ENCODE measurements at places on chromosomes 12 and 14.

- DNase-seq, result no peak
Observed at GRCh38 chr12:123187637-123188036, 36.7 kb upstream of the PITPNM2 start.

- peak; percentile 43 for DNase-seq
Observed at GRCh38 chr14:32259368-32260013, 56.4 kb upstream of the RNU6-8 start.

DNA sequence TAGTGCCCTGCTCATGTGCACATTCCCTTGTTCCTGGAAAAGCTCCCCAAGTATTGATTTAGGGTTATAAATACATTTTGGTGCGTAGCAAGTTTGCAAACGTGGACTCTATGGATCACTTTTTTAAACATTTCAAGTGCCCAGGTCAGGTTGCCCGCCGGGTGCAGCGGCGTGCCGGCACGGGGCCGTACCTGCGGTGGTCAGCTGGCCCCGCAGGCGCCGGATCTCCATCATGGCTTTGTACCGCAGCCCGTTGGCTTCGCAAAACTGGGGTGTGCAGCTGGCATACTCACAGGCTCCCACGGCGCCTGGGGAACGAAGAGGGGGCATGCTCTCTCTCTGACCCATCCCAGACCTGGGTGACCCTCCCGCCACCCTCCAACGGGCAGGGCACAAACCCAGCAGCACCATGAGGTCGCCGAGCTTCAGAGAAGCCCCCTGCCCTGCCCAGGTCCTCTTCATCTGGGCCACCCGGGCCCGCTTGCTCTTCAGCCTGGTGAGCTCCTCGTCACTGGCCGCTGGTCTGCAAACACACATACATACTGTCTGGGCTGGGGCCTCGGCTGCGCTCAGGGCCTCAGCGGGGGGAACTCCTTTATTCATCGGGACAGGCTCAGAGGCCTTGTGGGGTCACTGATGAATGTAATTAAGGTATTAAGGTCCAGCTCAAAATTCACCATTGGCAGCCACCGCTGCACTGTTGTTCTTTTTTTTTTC, 35.1 kb downstream of the DHX37 start:
- no peak for DNase-seq

DNA sequence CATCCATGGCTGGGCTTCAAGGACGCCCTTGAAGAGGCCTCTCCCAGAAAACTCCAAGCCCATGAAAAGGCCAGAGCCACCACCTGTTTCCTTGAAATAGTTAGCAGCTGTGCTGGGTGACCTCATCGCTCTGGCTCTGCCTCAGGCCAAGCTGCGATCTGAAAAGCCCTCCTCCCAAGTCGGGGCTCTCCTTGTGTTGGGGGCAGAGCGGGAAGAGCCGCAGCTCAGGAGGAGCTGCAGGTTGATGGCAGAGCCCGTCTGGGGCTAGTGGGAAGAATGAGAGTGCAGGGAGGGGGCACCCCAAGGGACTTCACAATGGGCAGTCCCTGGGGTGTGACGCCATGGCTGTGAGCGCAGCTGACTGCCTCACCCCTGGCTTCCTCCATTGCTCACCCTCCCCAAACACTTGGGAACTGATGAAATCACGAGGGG, 50.0 kb upstream of the STON2 start:
- no peak for DNase-seq

GRCh38 chr12:61667676-61668075, 592.5 kb upstream of the USP15 start:
- DNase-seq, result no peak

- no peak for DNase-seq
Observed at GRCh38 chr14:77224212-77224611, 42.6 kb downstream of the TMEM63C start.

- DNase-seq, result no peak
Observed at GRCh38 chr12:102793921-102794320, 123.1 kb downstream of the PAH start.

GRCh38 chr12:32773691-32774090, 18.0 kb upstream of the YARS2 start:
- DNase-seq, result no peak

DNA sequence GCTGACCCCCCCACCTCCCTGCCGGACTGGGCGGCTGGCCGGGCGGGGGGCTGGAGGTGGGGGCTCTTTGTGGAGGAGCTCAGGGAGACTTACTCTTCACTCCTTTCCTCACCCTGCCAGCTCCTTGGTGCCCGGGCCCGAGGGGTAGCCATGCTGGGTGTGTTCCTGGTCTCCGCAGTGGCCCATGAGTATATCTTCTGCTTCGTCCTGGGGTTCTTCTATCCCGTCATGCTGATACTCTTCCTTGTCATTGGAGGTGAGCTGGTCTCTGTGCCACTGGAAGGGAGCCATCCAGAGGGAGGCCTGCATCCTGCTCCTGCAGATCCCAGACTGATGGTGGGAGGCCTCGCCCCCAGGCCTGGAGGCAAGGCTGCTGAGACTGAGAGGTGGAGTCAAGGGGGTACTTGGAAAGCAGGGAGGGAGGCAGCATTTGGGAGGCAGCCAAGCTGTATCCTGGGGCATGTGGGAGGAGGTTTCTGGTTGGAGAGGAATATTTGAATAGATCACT, 19.7 kb downstream of the SOAT2 start:
- no peak for DNase-seq

- DNase-seq, result no peak
Observed at GRCh38 chr14:60859525-60859924, 121.4 kb downstream of the TRMT5 start.

DNA sequence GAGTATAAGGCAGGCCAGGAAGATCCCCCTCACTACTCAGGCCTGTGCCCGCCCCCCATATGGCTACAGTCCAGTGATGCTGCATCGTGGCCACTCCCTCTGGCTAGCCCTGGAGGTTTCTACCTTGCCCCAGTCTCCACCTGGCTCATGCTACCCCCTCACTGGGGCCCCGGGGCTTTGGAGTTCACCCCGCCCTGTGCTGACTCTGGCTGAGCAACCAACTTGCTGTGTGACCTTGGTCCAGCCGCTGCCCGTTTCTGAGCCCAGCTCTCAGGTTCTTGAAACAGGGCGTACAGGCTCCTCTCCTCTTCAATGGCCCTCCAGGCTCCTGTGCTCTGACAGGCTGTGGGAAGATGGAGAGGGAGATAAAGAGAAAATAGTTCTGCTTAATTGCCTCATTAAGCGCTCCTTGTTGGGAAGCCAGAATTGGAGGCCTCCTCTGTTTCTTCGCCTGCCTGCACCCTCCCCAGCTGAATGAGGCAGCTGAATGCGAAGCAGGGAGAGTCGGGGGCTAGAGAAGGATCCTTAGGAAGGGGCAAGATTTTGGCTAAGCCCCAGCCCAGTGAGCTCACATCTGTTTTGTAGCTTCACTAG, 138.2 kb upstream of the NCOR2 start:
- DNase-seq, result no peak

- no peak for DNase-seq
Observed at GRCh38 chr12:57448669-57449068, 6.4 kb upstream of the INHBE start.

GRCh38 chr12:123085730-123086487, 65.0 kb downstream of the PITPNM2 start:
- DNase-seq, result no peak

DNA sequence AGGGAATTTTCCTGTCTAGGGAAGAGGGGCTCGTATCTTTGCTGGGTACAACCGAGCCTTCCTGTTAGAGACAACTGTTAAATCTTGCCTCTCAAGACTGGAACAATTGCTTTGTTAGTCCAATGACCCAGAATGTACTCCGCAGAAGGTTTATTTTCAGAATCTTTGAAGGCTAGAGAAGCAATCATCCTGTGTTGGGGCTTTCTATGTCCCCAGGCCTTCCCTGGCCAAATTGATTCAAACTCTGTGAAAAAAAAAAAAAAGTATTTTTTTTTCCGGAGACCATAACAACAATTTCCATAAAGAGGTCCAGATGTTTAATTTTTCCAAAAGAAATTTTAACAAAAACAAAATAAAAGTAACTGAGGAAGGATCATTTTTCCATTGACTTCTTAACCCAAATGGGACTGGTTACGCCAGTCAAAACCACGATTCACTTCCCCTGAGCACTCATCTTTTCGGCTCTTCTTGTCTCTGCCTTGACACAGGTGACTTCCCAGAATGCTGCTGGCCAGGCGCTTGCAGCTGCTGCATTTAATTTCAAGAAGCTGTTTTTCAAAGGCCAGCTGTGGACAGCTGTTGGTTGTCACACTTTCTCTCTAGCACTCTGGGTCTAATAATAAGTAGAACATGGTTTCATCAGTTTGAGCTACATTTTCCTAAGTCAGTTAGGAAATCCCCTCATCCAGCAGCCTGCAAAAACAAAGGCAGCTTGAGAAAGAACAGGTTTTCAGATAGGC, 81.6 kb upstream of the MANSC4 start:
- peak; percentile 61 for DNase-seq

DNA sequence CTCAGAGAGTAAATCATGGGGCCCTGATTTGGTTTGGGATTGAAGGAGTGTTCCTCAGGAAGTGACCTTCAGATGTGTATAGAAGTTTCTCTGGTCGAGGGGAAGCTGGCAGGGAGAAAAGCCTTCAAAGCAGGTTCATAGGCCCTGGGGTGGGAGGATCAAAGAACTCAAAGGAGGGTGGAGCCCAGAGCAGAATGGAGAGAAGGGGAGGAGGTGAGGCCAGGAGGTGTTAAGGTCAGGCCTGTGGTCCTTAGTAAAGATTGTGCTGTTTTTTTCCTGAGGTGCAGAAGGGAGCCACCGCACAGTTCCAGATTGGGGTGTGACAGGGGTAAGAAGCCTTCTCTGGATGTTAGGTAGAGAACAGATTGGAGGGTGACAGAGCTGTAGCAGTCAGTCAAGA, 9.7 kb upstream of the CFAP251 start:
- no peak for DNase-seq

GRCh38 chr12:51219322-51219721, 1.5 kb upstream of the POU6F1 start:
- DNase-seq, result no peak

DNA sequence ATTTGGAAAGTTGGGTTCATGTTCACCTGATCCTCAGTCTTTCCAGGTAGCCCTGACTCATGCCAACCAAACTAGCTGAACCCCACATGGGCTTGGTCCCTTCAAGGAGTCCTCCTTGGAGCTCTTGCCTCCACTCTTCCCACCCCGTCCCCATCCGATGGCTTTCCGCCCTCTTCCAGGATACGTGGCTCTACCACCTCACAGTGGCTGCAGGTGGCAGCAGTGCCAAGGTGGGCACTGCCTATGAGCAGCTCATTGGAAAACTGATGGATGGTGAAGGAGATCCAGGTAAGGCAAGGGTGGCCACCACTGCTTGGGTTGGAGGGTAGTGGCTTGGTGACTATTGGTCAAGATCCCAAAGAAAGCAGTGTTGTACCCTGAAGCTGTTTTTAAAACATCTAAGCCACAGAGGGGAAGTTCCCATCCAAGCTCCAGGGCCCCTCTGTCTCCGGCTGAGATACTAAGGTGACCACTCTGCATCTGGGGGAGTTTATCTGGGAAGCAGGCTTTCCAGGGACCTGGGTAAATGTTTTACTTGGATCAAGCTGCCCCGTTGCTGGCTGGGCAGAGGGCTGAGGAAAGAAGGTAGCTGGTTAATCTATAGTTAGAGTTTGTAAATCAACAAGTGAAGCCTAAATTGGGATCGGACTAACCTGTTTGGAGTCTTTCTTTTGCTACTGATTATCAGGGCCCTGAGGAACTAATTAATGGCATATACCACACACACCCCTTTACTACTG, 23.7 kb downstream of the PIGH start:
- no peak for DNase-seq

- no peak for DNase-seq
Observed at GRCh38 chr12:60070552-60070951, 474.7 kb downstream of the SLC16A7 start.

GRCh38 chr12:21551841-21552465, 25.9 kb downstream of the SPX start:
- DNase-seq, result no peak

GRCh38 chr12:27554421-27555186, 30.6 kb downstream of the PPFIBP1 start:
- no peak for DNase-seq

- DNase-seq, result no peak
Observed at GRCh38 chr12:62847709-62848108, 87.2 kb downstream of the PPM1H start.

DNA sequence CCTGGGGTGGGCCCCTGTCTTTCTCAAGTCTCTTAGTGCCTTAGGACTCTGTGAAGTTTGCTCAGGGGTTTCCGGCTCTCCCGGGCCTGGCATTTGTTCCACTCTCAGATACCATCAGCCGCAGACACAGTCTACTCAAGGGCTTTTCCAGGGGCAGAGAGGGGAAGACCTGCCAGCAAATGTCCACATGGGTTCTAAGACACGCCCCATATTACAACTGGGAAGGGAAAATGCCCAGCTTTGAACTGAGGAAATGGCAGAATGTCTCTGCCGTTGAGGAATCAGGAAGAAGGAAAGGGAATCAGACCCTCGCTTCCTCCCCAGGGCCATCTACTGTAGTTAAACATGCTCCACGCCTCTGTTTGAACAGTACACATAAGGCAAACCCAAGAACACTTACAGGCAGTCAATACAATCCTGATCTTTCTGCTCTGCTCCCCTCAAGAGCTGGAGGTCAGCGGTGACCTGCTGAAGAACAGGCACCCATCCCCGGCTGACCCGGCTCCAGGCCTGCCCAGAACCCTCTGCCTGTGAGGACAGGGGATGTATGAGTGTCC, 7.9 kb downstream of the CCDC85C start:
- no peak for DNase-seq

- no peak for DNase-seq
Observed at GRCh38 chr12:106149096-106149784, 10.5 kb upstream of the NUAK1 start.

GRCh38 chr12:93200291-93200917, 177.3 kb upstream of the NUDT4 start:
- DNase-seq, result peak; percentile 8

DNA sequence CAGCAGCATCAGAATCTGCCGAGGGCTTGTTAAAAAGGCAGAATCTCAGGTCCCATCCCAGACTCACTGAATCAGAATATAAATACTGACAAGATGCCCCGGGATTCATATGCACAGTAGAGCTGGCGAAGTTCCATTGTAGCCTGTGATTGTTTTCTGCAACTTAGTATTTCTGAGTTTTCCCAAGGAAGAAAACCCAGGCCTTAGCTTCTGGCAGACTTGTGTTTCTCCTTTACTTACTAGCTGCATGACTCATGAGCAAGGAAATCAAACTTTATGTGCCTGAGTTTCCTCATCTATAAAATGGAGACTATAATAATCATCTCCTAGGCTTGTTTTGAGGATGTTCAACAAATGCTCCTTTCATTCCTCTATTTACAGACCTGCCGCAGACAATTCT, 278.5 kb upstream of the PLEKHG7 start:
- DNase-seq, result no peak

- DNase-seq, result no peak
Observed at GRCh38 chr14:77917491-77918201, 117.7 kb downstream of the ADCK1 start.

- DNase-seq, result no peak
Observed at GRCh38 chr14:75049136-75049535, 2.1 kb downstream of the MLH3 start.

DNA sequence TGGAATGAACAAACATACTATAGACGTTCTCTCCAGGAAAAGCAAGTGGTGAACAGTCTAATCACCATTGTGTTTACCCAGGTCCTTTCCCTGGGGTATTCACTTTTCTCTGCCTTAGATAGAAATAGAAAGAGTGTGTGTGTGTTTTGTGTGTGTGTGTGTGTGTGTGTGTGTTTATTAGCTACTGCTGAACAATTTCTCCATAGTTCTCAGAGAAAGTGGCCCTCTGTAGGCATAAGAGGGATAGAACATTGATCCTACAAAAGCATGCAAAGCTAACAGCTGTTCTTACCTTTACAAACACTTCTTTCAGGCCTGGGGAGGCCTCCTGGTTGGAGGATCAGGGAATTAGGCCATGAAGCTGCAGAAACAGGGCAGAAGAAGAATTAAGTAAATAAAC, 665.7 kb upstream of the TBX3 start:
- DNase-seq, result no peak
